Stimulated activated CD4-positive, alpha-beta T cell treated with anti-CD3 and anti-CD28 coated beads, Interleukin-12 subunit alpha, Interleukin-12 subunit beta, amount 100 ng/mL, for 4 hours (primary cell): ENCODE measurements at places on chromosomes 2 and 18.

GRCh38 chr2:123894167-123894566 lies 130.9 kb upstream of the CNTNAP5 start:
- no peak for DNase-seq

GRCh38 chr2:127514485-127514884 lies 11.8 kb downstream of the IWS1 start:
- no peak for DNase-seq

DNA sequence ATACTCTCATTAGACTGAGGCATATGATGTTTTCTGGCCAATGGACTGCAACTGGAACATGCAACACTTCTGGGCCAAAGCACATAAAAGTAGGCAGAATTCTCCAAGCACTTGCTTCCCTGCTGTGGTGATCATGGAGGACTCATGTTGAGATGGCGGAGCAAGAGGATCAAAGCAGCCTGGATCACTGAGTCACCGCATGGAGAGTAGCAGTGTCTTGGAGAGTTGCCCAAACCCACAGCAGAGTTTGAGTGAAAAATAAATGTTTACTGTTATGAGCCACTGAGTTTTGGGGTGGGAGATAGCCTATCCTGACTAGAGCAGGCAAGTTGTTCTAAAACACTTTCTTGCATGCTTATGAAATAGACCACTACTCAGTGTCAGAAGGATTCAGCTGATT lies 359.5 kb downstream of the ZNF521 start:
- no peak for DNase-seq

DNA sequence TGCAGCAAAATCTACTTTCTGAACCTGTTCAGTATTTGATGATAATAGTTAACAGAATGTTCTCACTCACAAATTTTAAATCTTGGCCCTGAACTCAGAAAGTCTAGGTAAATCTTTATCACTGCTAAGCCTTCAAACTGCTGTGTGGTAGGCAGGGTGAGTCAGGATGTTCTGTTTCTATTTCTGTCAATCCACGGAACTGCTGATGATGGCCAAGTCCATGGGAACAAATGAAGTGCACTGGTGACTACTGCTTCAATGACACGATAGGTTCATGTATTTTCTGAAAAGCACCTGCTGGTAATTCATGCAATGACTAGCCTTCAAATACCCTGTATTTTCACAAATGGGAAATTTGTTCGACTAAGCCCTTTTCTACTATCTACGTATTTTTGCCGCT lies 14.2 kb downstream of the NIFK start:
- no peak for DNase-seq

- no peak for DNase-seq
Observed at GRCh38 chr2:235543128-235543750, 49.4 kb downstream of the AGAP1 start.

DNA sequence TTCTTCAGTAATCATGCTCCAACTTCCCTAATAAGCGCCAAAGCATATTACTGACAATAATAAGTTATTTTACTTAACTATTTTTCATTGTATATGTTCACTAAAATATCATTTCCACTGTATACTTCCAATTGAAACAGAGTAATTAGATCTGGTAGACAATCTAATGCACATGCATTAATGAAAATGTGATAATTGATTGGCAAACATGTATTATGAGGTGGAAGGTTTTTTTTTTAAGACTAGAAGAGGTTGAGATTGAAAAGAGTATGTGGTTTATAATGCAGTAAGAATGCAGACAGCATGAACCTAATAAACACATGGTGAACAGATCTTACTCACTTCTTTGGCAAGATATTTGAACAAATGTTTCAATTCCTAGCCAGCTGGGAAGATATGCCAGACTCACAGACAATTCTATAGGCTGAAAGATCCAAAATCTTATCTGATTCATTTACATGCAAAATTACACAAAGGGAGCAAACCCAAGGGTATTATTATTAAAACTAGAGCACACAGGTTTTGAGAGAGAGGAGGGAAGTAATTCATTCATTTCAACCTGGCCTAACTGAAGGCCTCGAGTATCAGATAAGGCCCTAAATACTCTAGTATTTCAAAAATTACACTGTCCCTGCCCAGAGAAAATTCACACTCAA lies 2.8 kb downstream of the NCKAP1 start:
- no peak for DNase-seq

- no peak for DNase-seq
Observed at GRCh38 chr2:140650825-140651224, 1480.0 kb downstream of the LRP1B start.

DNA sequence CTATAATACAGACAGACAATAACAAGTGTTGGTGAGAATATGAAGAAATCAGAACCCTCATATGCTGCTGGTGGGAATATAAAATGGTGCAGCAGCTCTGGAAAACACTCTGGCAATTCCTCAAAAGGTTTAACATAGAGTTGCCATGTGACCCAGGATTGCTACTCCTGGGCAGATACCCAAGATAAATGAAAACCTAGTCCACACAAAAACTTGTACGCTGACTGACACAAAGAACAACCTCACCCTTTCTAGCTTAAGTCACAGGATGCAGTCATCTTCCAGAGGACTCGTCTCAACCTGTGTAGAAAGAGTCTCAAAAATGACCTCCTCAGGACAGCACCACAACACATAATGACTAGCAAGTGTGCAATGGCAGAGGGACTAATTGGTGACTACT lies 71.6 kb upstream of the ACAA2 start:
- DNase-seq: no peak

GRCh38 chr2:142675398-142675797 lies 202.1 kb upstream of the KYNU start:
- no peak for DNase-seq

GRCh38 chr2:11203480-11203879 lies 48.2 kb downstream of the SLC66A3 start:
- no peak for DNase-seq

- no peak for DNase-seq
Observed at GRCh38 chr2:33505966-33506365, 29.5 kb downstream of the RASGRP3 start.

DNA sequence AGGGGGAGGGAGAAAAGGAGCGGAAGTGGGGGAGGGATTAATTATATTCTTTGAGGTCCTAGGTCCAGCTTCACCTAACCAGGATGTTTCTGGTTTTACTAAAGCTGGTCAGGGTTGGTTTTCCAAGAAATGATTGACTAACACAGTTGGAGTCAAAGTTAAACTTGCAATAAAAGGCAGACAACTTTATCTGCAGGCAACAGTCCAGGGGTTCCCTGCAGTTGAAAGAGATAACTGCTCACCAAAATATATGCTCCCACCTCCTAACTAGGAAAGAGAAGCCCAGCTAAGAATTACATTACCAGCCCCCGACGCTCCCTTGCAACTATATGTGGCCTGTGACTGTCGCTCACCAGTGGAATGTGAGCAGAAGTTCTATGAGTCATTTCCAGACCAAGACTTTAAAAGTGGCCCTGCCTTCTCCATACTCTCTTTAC lies 140.0 kb upstream of the PKDCC start:
- no peak for DNase-seq

- no peak for DNase-seq
Observed at GRCh38 chr18:23229472-23229871, 94.2 kb downstream of the CABLES1 start.

DNA sequence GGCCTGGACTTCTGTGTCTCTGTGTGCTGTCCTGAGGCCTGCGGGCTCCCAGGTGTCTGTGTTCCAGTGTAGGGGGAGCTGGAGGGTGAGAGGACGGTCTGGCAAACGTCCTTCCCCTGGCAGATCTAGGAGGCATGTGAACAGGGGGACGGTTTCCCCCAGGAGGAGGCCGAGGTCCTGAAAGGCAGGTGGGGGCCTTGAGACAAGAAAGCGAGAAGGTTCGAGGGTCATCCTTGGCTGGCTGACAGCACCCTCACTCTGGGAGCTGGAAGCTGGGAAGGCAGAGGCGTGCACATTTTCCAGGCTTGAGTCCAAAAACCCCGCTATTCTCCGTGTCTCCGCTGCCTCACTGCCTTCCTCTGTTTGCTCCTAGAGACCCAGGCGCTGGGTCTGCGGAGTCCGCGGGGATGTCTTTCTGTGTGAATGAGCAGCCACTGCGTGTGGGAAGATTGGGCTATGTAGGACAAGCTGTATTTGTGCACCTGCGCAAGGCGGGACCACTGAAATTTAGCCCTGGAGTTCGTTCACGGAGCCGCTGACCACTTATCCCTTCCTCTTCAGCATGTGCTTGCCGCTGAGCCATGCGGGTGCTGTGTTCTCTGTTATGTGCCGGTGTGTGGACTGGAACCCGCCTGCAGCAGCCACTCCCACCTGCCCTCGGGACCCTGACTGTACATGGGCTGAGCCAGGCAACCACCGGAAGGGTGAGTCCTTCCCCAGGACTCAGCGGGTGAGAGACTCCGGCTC lies 43.7 kb downstream of the TWIST2 start:
- no peak for DNase-seq

DNA sequence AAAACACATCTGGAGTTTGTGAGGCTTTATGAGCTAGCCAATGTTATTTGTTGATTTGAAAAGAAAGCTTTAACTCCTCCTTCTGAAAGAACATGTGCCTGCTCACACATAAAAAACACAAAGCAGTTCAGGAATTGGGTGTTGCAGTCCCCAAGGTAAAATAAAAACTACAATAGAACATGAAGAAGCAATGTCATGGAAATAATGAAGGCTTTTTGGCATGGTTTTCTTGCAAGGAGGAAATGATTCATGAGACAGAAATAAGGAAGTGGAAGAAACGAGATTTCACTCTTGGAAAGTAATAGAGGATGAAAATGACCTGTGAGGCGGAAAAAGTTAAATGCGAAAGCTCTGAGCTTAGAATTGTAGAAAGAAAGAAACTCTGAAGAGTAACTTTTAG lies 81.1 kb downstream of the TRIB2 start:
- no peak for DNase-seq
